ENCODE measurements at places on chromosomes 5 and 9.

DNA sequence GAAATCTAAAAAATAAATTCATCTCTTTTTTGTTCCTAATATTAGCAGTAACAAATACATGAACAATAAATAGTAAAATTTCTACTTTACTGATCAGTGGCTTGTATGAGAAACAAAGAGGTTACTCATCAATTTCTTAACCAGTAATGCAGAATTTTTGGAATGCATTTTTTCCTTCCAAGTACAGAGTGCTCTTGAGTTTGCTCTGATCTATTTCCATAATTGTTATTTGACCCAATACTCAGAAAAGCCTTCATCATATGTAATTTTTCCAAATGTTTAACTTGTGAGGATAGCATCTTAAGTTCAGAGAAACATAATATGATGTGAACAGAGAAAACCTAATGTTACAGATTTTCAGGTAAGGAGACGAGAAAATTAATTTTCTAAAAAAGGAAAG lies 47.3 kb downstream of the FBN2 start:
- DNase-seq = no peak

DNA sequence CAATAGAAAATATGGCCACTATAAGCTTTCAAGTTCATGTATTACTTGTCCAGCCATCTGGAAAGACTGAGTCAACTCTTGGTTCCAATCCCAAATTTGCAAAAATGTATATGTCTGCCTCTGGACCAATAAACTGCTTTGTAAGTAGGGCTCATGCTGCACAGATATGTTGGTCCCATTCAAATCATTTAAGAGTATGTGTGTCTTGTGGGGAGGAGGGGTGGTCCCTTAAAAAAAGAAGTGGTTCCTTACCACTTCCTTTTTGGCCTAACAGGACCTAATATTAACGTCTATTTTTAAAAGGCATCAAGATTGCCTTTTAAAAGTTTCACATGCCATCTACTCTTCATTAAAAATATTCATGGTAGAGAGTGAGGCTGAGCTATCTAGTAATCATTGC lies 214.9 kb downstream of the KCTD16 start:
- no peak for DNase-seq

DNA sequence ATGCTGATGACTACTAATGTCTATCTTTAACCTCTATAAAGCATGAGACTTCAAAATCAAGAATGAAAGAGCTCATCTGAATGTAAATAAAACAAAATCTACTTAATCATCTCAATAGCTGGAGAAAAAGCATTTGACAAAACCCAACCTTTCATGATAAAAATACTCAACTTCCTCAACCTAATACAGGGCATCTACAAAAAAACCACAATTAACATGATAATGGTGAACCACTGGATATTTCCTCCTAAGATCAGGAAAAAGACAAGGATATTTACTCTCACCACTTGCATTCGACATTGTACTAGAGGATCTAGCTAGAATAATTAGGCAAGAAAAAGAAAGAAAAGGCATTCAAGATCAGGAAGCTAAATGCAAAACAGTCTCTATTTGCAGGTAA lies 49.3 kb downstream of the FAM169A start:
- DNase-seq = no peak

- DNase-seq = no peak
Observed at GRCh38 chr5:68968429-68968828, 125.4 kb upstream of the SLC30A5 start.

- DNase-seq = no peak
Observed at GRCh38 chr5:105836887-105837286, 1833.8 kb downstream of the EFNA5 start.

GRCh38 chr5:141949511-141949910 lies 8.5 kb downstream of the PCDH12 start:
- DNase-seq = no peak

GRCh38 chr9:20837166-20837565 lies 153.1 kb downstream of the FOCAD start:
- no peak for DNase-seq

GRCh38 chr5:78003450-78003849 lies 227.3 kb upstream of the TBCA start:
- no peak for DNase-seq

DNA sequence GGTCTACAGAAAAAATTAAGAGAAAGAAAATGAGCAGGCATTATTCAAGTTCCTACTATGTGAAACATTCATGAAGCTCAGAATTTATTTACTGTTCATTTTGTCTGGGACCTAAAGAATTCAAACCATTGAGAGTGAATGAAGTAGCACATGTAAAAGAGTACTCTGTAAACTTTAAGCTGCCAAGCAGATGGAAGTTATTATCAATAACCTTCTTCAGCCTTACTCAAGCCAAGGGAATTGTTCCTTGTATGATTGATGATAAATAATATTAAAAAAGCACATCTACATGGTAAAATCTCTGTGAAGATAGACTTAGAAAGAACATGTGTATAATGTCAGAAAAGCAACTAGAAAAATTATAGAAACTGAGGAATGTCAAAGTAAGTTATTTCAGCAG lies 17.8 kb upstream of the GLIS3 start:
- no peak for DNase-seq

DNA sequence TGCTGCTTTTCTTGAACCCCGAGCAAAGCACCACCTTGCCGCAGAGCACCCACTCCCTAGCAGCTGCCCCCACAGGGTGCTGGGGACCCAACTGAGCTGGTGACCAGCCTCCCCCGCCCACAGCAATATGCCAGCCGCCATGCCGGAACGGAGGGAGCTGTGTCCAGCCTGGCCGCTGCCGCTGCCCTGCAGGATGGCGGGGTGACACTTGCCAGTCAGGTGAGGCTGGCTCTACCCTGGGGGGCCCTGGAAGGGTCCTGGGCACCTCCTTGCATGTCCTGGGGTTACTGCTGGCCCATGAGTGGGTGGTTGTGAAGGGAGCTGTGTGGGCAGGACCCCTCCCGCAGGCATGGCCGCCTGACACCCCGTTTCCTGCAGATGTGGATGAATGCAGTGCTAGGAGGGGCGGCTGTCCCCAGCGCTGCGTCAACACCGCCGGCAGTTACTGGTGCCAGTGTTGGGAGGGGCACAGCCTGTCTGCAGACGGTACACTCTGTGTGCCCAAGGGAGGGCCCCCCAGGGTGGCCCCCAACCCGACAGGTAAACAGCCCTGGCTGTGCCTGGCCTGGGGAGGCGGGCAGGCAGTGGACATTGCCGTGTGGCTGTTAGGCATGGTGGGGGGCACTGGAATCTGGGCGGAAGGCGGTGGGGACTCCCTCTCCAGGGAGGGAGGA lies 7.2 kb downstream of the EGFL7 start:
- no peak for DNase-seq

GRCh38 chr5:98933445-98934072 lies 4.8 kb upstream of the CHD1 start:
- no peak for DNase-seq

- no peak for DNase-seq
Observed at GRCh38 chr5:132431632-132432031, 58.9 kb downstream of the IRF1 start.

DNA sequence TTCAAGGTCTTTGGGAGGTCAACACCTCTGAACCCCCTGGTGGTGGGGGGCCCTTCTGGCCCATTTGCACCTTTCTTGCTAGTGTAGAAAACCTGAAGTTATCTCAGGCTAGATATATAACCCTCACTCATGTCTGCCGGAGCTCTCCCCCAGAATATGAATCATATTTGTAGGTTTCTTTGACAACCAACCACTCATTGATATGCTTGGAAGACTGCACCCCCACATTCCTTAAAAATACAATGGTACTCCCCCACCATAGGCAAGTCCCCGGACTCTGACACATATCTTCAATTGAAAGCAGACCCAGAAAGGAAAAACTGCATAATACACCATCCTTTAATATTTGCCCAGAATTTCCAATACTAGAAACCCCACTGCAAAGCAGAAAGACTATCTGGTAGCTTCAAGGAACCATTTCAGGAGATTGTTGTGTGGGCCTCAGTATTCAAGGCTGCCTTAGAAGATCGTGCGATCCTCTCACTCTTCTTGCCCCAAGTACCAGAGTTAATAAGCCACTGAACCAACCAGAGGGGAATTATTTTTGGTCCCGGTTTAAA lies 978 bp upstream of the UBE2B start:
- DNase-seq = no peak

GRCh38 chr9:3900673-3901318 lies 375.0 kb upstream of the RFX3 start:
- DNase-seq = no peak

GRCh38 chr5:32542216-32543059 lies 42.9 kb upstream of the SUB1 start:
- no peak for DNase-seq

- DNase-seq = no peak
Observed at GRCh38 chr5:140041099-140041491, 2.0 kb downstream of the NRG2 start.

DNA sequence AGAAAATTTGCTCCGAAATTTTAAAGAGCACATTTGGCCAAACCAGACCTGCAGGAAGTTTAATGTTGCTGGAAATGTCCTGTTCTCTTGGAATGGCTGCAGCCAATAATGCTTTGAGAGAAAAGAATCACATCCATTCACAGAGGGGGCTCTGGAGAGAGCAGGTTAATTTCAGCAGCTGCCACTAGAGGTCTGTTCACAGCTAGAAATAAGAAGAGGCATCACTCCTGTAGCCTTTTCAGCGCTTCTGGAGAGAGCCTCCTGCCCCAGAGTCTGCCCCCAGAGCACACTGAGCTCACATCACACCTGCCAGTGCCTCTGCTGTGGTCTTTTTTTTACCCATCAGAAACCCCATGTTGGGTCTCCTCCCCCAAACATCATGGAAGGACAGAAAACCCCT lies 124.8 kb upstream of the RAD23B start:
- no peak for DNase-seq

DNA sequence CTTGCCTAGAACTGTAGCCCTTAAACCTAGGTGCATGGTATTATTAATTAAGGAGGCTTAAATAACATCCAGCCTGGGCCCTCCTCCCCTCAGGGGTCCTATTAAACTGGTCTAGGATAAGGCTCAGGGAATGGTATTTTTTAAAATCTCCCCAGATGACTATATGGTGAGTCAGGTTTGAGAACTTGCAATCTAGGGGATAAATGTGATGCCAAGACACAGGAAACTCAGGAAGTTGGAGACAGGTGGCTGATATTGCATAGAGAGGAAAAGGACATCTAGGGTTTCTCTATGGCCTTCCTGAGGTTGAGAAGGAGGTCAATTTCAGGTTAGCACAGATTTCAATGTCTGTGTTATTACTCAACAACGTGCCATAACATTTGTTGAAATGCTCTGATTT lies 581.0 kb downstream of the TLE1 start:
- DNase-seq = no peak

GRCh38 chr9:86503314-86503713 lies 149.1 kb upstream of the TUT7 start:
- DNase-seq = no peak
